ENCODE measurements at places on chromosomes 4 and X.

- DNase-seq = peak; percentile 31
Measured at GRCh38 chrX:69031181-69031580, 134.1 kb downstream of the PJA1 start.

GRCh38 chrX:136659174-136659573 is 11.2 kb downstream of the CD40LG start:
- no peak for DNase-seq

GRCh38 chrX:119231936-119232445 is 4.1 kb upstream of the PGRMC1 start:
- no peak for DNase-seq

DNA sequence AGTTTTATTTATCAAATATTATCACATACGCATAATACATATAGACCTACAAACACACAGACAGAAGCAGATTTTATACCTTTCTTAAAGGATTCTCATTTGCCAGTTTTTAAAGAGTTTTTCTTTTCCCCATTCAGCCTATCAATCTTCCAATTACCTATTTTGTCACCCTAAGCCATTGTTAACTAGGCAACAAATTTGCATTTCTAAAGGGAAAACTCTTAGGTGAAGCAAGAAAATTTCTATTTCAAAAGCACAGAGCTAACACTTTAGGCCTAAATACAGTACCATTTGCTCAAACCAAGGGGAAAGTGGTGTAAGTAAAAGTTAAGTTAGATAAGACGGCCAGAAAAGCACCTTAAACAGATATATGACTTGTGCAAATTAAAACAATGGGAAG is 156.6 kb downstream of the NDST3 start:
- DNase-seq = no peak

- DNase-seq = peak; percentile 4
Measured at GRCh38 chrX:115266300-115266699, 23.2 kb upstream of the LUZP4 start.

DNA sequence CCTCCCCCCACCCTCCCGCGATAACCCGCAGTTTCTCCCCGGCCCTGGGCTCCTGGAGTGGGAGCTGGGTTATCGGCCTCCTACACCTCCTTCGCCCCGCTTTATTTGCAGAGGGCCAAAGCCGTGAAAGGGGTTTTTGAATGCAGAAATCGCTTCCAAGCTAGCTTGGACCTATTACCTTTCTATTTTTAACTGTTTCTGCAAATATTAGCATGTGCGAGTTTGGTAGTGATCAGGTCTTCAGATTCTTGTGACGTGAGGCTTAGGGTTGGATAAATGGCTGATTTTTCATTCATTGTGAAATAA is 1.3 kb downstream of the USP9X start:
- no peak for DNase-seq

GRCh38 chr4:41236032-41236431 is 20.7 kb upstream of the UCHL1 start:
- no peak for DNase-seq

GRCh38 chrX:119401569-119401968 is 2.4 kb downstream of the SLC25A43 start:
- DNase-seq = no peak

- peak; percentile 63 for DNase-seq
Measured at GRCh38 chr4:74056114-74056857, 17.8 kb upstream of the CXCL3 start.

DNA sequence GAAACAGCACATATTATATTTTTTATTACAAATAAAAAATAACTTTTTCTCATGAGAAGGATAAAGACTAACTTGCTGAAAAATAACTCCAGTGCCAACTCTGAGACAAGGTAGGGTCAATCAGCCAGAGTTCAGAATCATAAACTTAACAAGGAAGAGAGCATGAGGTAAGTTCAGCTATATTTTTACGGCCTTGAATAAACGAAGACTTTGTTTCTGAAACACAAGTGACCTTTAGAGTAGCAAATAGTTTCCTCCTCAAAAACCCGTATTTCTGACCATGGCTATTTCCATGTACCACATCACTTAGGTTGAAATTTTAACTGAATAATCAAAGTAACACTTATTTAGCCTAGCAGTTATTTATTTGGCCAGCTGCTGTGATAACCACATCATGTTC is 45.5 kb downstream of the PRDM5 start:
- DNase-seq = no peak

- DNase-seq = peak; percentile 62
Measured at GRCh38 chr4:104490770-104491480, 3.8 kb downstream of the CXXC4 start.

GRCh38 chrX:44435047-44435446 is 91.6 kb upstream of the EFHC2 start:
- no peak for DNase-seq

DNA sequence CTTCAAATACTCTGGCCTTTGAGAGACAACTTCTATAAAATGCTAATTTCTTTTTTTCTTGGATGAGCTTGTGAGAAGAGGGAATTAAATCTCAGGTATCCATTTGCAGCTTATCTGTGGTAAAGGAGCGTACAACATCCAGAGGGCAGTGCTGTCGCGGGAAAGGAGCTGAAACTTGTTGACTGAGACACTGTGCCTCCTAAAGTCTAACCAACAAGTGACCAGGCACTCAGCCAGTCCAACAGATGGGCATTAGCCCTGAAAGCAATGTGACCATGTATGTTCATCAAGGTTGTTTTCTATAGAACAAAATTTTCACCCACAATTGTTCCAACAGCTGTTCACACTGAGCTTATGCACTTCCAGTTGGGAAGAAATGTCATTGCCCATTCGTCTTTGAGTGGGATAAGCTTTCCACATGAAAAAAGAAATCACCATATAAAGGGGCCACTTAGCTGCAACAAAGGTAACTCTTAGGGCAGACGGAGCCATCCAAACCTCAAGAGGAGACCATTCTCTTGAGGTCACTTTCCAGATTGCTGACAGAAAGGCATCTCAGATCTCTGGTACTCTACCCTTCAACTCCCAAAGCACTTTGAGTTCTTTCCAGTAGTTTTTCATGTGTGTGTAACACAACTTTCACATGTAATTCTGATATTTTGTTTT is 244.8 kb upstream of the NEIL3 start:
- DNase-seq = no peak

GRCh38 chr4:2432991-2433530 is 14.3 kb downstream of the CFAP99 start:
- DNase-seq = no peak

GRCh38 chr4:154709550-154709949 is 34.2 kb upstream of the LRAT start:
- no peak for DNase-seq

GRCh38 chr4:37928426-37929416 is 31.5 kb upstream of the PTTG2 start:
- DNase-seq = peak; percentile 6

GRCh38 chr4:47490550-47490949 is 5.5 kb downstream of the ATP10D start:
- peak; percentile 25 for DNase-seq

- DNase-seq = no peak
Measured at GRCh38 chrX:141142946-141143345, 34.0 kb downstream of the LDOC1 start.

DNA sequence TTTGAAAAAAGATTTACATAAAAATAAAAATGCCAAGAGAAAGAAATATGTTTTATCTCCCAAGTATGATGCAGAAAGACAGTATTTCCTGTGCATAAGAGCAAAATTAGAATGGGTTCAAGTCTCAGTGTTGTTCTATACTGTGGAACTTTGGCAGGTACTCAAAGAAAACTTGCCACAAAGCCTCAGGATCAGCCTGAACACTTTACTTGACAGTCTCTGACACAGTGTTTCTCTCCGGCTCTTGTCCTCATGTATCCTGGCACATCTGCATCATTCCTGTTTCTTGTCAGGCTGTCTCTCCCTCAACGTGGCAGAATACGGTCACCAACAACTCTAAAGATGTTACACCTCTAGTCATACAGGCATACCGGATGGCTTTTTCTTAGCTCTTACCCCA is 273.7 kb downstream of the ARHGAP24 start:
- no peak for DNase-seq

DNA sequence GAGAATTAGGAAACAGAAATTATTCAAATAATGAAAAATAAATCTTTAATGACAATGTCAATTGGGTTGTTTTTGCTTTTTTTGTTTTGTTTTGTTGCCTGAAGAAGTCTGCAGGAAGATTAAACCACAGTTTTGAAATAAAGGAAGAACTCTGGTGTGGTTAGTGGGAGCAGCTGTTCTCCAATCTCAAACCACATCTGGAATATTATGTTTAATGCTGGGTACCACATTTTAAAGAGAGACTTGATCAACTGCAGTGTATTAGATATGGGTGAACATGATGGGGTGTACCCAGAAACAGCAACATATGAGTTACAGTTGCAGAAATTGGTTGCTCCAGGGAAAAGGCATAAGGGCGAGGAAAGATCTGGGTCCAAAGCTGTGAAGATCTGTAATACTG is 171.2 kb upstream of the RPL34 start:
- DNase-seq = no peak

DNA sequence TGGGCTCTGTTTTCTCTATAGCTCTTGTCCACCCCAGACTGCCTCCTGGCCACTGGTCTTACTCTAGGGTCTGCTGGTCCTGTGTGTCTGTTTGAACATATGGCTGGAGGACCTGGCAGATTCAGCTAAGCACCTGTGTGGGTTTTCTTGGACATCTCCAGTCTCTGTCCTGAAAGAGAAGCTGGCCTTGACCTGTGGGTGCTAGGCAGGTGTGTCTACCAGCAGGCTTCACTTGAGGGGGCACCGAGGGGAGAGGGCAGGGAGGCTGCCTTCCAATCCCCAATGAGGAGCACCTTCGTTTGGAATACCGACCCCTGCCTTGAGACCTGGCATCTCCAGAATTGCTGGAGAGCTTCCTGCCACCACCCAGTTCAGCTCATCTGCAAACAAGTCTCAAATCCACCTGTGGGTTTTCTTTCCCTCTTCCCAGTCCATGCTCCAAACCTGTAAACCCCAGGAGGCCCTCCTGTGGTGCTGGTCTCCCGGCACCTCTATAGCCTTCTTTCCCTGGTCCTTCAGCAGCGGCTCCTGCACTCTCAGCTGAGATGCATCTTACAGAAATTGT is 45.2 kb downstream of the HTRA3 start:
- no peak for DNase-seq

- no peak for DNase-seq
Measured at GRCh38 chr4:5799406-5799805, 88.4 kb downstream of the EVC start.

Data from SW480 (cell line).